Stimulated activated CD4-positive, alpha-beta T cell treated with anti-CD3 and anti-CD28 coated beads, Interleukin-1b, Interleukin-23, amount 100 ng/mL, for 1 hour (primary cell): ENCODE measurements at places on chromosomes 12 and 14.

- DNase-seq, result no peak
Observed at GRCh38 chr12:79857675-79858074, 77.2 kb downstream of the PPP1R12A start.

DNA sequence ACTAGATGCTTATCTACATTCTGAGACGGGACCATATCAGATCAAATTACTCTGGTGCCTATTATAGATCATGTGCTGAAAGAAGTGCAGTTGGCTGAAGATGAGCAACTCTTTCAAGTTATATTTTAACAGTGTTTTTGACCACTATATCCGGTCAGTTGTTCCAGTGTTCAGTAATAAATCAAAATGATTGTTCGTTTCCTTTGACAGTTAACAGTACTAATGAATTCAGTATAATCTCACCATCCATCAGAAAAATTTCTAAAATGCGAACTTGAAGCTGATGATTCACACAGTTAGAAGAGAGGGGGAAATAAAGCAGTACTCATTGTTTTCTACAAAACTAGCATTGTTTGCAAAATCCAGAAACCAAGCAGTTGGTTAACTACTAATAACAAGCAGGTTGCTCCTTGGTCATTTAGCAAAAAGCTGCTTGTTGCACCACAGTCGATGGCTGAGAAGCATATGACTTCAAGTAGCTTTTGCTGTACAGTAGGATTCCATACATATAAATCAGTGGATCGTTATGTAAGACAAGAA lies 2.3 kb downstream of the RPS6KA5 start:
- DNase-seq, result no peak

DNA sequence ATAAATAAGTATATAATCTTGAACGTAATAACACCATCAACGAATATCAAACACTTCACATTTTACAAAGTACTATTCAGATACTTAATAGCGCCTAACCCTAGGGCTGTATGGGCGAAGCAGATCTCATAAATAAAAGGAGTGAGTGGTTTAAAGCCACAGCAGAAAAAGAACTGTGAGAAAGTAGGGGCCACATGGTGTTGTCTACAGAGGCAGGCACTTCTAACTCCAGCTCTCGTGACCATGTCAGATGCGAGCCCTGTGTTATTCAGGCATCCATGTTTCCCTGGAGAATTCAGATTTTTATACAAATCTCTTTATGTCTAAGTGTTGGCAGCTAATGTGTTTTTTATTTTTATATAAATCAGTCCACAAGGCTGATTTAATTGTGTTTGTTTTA lies 212.2 kb downstream of the FBXL14 start:
- DNase-seq, result no peak

DNA sequence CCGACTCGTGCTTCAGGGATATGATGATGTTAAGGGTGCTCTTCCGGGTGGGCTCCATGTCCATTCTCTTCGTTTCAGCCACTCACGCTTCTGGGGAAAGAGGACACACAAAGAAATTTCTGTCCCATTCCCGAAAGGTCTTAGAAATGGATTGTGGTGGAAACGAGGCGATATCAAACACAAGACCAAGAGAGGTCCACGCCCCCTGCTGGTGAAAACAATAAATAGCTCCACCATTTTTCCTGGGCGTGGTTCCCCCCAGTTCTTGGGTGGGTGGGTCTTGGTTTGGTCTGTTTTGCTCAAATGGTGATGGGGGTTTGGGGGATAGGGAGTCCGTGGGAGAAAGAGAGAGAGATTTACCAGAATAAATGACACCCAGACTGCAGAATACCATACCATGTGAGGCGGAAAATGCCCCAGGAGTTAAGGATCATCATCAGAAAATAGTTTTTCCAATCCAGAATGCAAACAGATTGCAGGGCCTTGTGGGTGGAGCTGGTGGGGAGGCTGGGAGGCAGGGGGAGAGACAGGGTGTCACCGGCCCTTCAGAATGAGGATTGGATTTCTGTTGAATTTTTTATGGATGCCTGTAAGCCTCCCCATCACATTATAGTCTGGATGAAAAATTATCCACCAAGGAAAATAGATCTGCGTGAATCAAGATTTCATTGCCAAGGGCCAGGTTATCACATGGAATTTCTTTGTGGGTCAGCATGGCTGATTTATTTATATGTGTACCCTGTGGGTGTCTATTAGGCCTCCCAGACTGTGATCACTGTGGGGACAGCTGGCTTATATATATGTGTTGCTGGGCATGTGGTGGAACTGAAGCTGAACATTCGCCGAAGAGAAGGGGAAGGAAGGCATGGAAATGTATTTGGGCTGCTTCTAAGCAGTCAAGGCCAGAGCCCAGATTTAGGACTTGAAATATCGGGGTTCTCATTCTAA lies 55.8 kb downstream of the SRRM4 start:
- DNase-seq, result no peak

DNA sequence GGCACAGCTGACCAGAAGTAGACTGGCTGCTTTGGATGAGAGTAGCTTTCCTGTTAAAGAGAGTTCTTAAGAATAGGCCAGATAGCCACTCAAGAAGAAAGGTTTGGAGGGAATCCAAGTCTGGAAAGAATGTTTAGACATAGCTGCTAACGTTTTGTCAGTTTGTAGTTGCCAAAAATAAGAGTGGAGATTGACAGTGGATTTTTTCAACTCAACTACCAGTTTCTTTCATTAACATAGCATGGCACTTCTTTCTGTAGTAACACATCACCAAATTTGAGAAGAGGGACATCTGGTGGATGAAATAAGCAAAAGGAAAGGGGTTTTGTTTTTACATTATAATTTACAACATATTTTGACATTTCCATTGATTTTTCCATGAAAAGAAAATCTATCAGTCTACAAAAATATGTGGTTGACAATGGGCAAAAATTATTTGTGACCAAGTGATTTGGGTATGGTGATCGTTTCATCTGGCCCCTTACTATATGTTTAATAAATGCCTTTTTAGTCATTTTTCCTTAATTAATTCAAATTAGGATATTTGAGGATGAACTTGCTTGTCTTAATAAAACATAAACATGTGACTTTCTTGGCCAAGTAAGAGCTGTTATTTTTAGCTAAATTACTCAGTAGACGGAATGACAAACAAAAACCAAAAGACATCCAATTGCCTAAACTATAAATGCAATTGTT lies 71.1 kb downstream of the PTPRR start:
- DNase-seq, result no peak

DNA sequence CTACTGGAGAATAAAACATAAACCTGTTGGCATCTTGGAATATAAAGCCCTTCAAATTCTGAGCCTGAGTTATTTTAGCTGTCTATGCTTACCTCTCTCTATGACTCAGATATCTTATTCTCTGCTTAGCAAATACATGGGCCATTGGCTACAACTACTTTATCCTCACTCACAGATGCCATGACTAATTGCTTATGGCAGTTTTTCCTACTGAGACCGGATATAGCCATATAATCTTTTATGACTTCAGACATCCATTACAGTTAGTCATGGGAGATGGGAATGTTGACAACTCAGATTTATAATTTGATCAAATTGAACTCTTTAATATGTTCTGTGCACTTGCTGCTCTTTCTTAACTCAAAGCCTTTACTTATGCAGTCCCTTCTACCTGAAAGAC lies 502.4 kb upstream of the ATP2B1 start:
- no peak for DNase-seq

DNA sequence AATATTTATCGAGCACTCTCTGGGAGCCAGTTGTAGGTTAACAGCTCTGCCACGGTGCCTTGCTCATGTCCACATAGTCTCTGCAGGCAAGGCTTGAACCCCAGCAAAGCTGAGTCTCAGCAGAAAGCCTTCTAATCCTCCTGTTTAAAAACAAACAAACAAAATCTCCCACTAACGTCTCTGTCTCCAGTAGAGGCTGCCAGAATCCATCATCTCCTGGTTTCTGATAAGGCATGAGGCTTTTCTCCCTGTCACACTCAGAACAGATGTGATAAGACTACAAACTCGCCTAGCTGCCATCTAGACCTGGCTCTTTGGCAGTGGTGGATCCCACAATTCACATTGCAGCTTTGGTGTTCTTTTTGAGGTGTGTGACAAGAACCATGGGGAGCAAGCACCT lies 813.2 kb downstream of the AACS start:
- DNase-seq, result no peak

GRCh38 chr14:51715250-51715649 lies 63.5 kb downstream of the FRMD6 start:
- no peak for DNase-seq

GRCh38 chr12:52082026-52082668 lies 2.6 kb downstream of the SMIM41 start:
- DNase-seq, result no peak

DNA sequence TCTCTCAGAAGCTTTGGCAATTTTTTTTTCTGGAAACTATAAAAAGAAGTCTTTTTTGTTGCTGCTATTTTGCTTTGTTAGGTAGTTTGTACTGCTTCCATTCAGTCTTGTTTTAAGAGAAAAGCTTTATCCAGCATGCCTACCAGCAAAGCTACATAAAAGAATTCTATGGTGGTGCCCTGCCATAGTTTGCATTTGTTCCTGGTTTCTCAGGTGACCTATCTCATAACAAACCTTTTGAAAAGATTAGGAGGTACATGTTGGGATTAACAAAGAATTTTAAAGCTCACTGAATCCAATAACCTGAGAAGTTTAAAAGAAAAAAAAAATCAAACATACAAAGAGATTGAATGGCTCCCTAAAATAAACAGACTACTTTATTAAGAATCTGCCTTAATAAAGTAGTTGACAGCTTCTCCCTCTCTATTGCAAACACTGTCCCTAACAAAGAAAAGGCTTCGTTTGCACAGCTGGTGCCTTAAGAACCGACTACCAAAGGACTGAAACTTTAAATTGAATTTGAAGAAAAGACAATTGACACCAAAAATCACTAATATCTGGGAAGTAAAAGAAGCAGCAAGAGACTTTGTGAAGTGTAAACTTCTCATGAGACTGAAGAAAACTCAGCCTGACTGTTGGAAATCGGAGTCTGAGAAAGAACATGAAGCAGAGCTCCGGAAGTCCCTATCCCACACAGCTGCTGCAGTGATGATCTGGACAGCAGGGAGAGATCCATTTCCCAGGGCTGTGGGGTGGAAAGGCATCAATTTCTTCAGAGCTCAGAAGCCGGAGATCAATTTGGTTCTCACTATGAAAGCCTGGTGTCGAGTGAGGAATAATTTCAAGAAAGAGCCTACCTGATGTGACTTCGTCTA lies 102.7 kb upstream of the PLEKHA5 start:
- DNase-seq, result no peak

DNA sequence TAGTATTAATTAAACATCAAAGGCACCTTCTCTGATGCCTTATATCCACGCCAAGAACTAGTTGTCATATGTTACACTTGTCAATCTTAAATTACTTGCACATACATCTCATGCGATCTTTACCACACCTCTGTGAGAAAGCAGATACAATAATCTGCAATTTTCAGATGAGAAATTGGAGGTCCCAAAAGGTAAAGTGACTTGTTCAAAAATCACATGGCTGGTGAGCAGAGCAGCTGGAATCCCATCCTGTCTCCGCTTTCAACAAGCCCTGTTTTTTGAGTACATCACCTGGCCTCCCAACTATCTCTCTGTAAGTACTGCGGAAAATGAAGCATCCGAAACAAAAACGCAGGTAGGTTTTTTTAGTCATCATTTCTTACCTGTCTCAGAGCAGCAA lies 203.4 kb upstream of the FOXN3 start:
- DNase-seq, result no peak

- DNase-seq, result no peak
Observed at GRCh38 chr12:111842556-111843396, 748 bp downstream of the MAPKAPK5 start.

DNA sequence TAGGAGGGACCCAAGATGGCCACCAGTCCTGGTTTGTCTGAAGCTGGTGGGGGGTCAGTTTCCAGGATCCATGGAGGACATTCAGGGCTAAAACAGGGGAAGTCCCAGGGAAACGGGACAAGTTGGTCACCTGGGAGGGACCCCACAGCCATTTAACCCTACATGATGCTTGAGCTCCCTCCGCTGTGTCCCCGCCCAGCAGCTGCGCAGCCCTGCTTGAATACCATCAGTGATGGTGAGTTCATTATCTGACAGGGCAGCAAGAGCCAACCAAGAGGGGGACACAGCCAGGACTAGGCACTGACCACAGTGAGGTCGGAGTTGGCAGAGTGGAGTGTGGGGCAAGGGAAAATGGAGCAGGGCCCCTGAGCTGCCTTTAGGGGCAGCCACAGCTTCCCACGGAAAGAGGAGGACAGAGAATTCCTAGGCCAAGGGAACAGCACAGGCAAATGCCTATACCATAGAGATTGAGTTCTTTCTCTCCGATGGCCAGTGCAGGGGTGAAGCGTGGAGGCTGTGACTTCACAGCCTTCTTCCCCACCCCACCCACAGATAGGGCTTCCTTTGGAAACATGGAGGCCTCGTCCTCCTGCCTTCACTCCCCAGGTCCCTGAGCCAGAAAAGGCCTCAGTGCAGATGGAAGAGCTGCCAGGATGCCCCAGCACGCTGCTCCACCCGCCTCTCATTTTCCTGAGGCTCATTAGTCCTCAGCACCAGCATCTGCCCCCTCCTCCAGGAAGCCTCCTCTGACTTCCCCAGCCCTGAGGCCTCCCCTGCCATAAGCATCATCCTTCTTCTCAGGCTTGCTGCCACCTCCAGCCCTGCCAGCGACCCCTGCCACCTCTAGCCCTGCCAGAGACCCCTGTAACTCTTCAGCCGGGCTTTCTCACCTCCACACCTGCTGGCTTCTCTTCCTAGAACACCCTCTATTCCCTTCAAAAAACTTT lies 51.4 kb downstream of the CYP46A1 start:
- DNase-seq, result no peak

GRCh38 chr12:51009056-51009440 lies 17.1 kb downstream of the SLC11A2 start:
- DNase-seq, result no peak
